ENCODE measurements at places on chromosomes 4 and X. TPM values are rescaled to one million over a fixed set of nuclear protein-coding genes. Genes with fewer than 3 reads are reported as not detected.

The MEPE gene
- total RNA-seq, result not detected

The TSR2 gene
- 8.9 TPM for total RNA-seq

The MMRN1 gene
- total RNA-seq, result 31.0 TPM

The CXorf51B gene
- total RNA-seq, result not detected

The MTNR1A gene
- total RNA-seq, result not detected

The SLC7A11 gene
- total RNA-seq, result 0.27 TPM

- DNase-seq, result no peak
Observed at GRCh38 chr4:36402008-36402758, 120.8 kb downstream of the DTHD1 start.

DNA sequence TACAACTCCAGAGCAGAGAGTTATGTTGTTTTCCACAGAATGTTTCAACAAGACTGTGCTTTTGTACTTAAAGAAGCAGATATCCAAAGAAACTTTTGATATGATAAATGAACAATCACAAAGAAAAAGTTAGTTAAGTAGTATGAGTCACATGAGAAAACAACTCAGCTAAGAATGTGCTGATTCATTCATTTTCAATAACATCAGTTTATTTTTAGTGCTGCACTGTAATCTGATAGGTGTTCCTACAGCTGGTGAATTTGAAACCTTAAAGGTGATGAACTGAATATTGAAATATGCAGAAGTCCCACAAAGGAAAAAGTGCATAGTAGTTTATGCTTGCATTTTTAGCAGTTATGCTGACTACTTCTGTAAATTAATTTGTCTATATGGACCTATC is 180.3 kb upstream of the TENM3 start:
- no peak for DNase-seq

GRCh38 chr4:74055096-74055495 is 16.6 kb upstream of the CXCL3 start:
- DNase-seq, result no peak

DNA sequence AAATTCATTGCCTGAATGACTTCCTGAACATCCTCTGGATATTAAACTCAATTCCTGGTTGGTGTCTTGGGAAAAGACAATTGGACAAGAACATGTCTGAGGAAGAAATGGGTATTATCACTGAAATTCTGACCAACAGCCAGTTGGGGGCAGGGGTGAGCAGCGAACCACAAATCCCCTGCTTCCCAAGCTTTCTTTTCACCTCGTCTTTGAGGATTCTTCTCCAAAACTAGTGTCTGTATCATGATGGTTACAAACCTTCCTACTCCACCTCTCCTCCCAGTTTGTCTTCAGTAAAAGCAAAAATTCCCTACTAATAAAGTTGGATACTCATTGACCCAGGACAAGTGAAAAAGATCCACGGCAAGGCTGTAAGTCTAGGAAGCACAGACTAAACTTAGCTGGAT is 48.3 kb upstream of the WDR1 start:
- DNase-seq, result peak; percentile 35

DNA sequence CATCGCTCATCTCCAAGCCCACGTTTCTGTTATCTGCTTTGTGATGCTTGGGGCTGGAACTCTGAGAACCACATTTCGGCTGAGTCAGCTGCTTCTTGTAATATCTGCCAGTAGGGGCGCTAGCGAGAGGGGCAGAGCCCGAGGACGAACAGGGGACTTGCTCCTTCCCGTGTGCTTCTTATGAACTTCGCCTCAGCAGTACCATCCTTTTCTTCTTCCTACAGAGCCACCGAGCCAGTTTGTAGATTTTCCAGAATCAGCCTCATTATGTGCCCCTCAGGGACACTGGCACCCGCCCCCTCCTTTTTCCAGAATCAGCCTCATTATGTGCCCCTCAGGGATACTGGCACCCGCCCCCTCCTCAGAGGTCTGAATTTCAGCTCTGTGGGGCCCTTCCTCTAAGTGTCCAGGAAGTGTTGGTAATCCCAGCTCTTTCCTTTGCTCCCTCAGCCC is 441.7 kb upstream of the RASGEF1B start:
- DNase-seq, result peak; percentile 71

DNA sequence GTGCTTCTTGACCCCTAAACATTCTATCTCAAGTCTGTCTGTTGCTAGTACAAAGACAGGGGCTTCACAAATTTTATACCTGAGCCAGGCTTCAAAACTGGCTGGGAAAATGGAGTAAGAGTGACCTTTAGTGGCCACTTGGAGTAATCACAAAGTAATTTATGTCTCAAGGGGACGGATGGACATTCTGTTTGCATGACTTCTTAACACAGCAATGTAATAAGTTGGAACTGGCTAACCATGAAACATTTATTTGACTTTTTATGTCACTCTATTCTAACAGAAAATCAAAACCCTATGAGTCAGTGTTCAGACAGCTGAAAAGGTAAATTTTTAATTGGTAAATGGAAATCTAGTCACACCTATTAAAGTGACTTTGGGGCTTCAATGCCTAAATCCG is 600.6 kb downstream of the ANKRD50 start:
- no peak for DNase-seq

- no peak for DNase-seq
Observed at GRCh38 chrX:111503485-111503993, 7.9 kb upstream of the SERTM2 start.

GRCh38 chrX:47648376-47648775 is 2.0 kb downstream of the ELK1 start:
- no peak for DNase-seq

GRCh38 chr4:79227860-79228259 is 98.0 kb downstream of the NAA11 start:
- DNase-seq, result no peak

GRCh38 chrX:22296871-22297270 is 24.2 kb downstream of the CBLL2 start:
- no peak for DNase-seq

DNA sequence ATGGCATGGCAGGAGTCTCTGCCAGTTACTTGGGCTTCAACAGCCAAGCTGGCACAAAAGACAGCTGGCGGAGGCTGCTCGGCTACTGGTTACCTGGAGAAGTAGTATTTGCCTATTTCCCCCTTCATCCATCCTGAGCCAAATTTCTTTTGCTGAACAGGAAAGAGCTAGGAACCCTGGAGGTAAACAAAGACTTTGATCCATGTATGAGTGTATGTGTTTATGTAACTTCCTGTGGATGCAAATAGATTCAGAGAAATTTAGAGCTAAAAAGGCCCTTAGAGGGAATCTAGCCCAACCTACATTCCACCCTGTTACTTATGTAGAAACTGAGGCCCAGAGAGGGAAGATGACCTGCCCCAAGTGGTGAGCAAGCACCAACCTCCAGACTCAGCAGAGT is 11.2 kb downstream of the AWAT2 start:
- no peak for DNase-seq

- DNase-seq, result no peak
Observed at GRCh38 chr4:142574306-142574705, 271.8 kb downstream of the INPP4B start.

DNA sequence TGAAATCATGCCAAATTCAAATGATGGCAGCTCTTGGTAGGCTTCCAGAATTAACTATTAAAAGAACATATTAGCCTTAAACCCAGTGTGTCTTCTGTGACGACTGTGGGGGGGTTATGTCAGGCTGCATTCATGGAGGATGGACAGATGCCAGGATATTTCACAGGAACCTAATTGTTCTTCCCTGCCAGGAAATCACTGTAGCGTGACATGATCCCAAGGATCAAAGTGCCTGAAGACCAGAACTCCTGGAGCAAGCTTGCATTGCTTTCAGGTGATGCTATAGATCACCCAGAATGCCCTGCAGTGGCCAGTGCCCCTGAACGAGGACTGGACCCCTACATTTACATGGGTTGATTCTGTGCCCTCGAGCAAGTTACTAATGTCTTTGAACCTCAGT is 1093.0 kb upstream of the TENM3 start:
- DNase-seq, result no peak

DNA sequence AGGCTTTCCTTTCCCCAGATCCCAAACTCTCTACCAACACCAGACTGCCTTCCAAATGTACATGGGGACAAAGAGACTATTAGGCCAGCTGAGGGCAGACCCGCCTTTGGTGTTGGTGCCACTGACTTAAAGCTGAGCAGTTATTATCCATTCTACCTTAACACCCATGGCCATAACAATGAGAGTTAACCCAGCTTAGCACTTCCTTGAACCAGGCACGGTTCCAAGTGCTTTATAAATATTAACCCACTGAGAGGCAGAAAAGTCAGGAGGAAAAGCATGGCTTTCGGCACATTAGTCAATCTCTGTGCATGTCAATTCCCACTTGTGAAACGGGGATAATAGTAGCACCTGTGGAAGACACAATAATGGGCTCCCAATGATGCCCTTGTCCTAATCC is 243.1 kb upstream of the ANXA3 start:
- DNase-seq, result no peak

GRCh38 chr4:113141901-113142346 is 92.5 kb downstream of the ANK2 start:
- DNase-seq, result no peak

DNA sequence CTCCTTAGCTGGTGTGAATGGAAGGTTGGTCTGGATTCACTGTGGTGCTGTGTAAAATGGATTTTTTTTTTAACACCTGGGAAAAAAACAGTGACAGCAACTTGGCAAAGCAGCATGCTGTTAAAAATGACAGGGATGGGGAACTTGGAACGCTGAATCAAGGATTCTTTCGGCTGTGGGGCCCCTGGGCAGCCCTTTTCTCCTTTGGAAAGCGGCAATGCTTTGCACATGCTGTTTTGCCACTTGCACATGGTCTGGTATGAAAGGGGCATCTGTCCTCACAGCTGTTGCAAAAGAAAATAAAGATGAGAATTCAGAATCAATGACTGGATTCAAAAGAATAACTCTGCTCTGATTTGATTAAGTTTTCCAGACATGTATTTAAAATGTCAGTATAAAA is 10.7 kb upstream of the PIGA start:
- DNase-seq, result no peak

GRCh38 chr4:83779103-83780052 is 243.5 kb downstream of the GPAT3 start:
- no peak for DNase-seq

DNA sequence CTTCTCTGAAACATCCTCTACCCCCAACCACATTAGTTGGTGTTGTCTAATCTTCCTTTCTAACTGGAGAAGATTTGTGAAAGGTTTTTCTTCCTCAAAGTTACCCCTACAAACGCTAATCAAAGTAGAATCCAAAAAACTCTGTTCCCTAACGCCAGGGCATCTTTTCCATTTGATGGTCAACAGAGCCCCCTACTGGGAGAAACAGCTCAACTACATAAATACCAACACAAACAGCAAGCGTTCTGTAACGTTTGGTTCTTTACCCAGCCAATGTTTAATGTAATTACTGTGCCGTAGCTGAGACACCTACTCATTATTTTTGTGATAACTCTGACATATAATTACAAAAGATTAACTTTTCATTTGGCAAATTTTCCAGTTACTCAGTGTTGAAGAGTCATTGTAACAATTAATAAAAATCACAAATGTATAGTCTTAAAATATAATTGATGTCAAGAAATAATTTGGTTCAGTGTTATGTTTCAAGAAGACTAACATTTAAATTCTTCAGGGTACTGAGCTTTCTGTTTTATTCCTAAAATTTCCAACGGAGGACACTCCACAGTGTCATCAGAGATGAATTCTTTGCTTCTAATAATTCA is 94.9 kb upstream of the TBC1D9 start:
- peak; percentile 65 for DNase-seq

GRCh38 chrX:20756585-20756984 is 489.9 kb upstream of the RPS6KA3 start:
- no peak for DNase-seq

All from hematopoietic multipotent progenitor cell (in vitro differentiated cells).